MG63 (cell line): ENCODE measurements at places on chromosomes 7 and 10. TPM values are rescaled to one million over a fixed set of nuclear protein-coding genes. Genes with fewer than 3 reads are reported as not detected.

Gene FRAT2
- 4.7 and 15.4 TPM in 2 replicates for total RNA-seq

Gene PHYH
- 7.2 and 12.7 TPM in 2 replicates for total RNA-seq

Gene CASP2
- 4.7 and 5.8 TPM in 2 replicates for total RNA-seq

Gene FLNC
- total RNA-seq: 71.1 and 93.1 TPM in 2 replicates

Gene ADARB2
- total RNA-seq: not detected in 2 replicates

Gene ITPRID1
- not detected in 2 replicates for total RNA-seq

Gene CREB5
- total RNA-seq: 18.5 and 19.4 TPM in 2 replicates

Gene NUTM2A
- 0.10 TPM in 1 of 2 replicates, not detected in the other for total RNA-seq

Gene LOXL4
- total RNA-seq: not detected in 2 replicates

Gene ANXA8
- total RNA-seq: 2.5 TPM in 1 of 2 replicates, not detected in the other

Gene GPR146
- total RNA-seq: 1.5 TPM in 1 of 2 replicates, not detected in the other

Gene PANK1
- 0.30 and 3.9 TPM in 2 replicates for total RNA-seq

Gene CARD11
- total RNA-seq: not detected in 2 replicates

Gene WDR11
- total RNA-seq: 30.4 and 32.6 TPM in 2 replicates

Gene LIPM
- not detected in 2 replicates for total RNA-seq

Gene CHST3
- 14.6 and 21.7 TPM in 2 replicates for total RNA-seq
